ENCODE measurements at places on chromosomes 1 and 21.
A peak's percentile ranks its signal among the peaks of the same experiment; 100 is the strongest.

DNA sequence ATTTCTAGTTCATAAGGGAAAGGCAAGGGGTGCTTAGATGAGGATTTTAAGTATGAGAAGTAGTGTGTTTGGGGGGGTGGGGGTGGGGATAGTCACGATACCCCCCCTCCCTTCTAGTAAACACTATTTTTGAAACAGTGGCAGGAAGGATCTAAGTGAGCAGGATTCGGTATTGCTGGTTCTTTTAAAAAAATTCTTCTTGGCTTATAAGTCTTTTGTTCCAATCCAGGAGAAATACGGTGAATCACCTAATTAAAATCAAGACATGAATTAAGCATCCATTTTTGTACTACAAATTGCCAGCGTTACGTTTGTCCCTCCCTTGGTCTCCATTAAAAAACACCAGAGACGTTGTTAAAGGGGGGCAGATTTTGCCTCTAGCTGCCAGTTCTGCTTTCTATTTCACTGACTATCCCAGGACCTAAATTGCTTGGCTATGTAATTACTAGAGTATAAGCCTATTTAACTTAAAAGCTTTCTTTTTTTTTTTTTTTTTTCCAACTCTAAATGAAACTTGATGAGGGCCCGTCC lies 911 bp downstream of the LMO4 start:
- peak; percentile 67 for DNase-seq

- DNase-seq, result no peak
Observed at GRCh38 chr1:185846672-185847444, 112.7 kb downstream of the HMCN1 start.

GRCh38 chr1:844472-845026 lies 79.2 kb upstream of the SAMD11 start:
- DNase-seq, result no peak

DNA sequence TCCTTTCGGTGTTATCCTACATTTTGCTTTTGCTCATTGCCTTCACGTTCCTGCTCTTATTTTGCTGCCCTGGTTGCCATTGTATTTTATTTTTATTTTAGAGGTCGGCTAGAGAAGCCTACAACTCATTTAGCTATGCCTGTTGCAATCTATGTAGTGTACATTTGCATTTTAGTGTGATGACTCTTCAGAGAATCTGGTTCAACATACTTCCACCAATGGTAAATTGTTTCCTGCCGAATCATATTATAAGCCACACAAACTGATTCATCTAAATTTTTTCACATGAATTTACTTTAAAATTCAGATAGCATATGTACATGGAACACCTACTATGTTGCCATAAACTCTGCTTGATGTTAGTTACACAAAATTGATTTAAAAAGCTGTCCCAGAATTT lies 1596.9 kb downstream of the PLA2G4A start:
- no peak for DNase-seq

- no peak for DNase-seq
Observed at GRCh38 chr1:58249388-58249736, 297.2 kb downstream of the OMA1 start.
